ENCODE measurements at places on chromosomes 2 and 18.

DNA sequence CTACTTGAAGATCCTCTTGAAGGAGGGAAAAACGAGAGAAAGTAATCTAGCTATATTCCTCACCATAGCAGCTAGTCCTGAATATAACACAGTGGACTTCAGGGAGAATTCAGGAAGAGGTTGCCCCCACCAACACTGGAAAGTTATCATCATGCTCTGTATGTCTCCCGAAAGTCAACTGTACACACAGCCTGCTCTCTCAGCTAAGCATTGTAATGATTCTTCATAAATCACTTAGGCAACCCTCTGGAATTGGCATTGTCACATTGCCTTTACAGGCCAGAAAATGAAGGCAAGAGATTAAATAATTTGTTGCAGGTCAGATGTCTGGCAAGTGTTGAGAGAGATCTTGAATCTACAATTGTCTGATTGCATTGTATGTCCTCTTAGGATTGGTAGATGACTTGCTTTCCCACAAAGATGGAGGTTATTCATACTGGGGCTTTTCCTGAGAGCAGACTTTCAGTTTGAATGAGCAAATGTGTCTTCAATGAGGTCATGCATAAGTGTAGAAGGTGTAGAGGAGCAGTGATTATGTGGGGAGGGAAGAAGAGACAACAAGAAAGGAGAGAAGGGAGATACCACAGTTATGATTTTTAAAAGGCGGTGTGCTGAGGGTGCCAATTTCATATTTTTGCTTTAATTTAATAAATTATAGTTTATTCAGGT, 667.2 kb downstream of the DCDC2C start:
- DNase-seq = no peak

GRCh38 chr18:62739911-62740310, 24.6 kb downstream of the PHLPP1 start:
- no peak for DNase-seq

DNA sequence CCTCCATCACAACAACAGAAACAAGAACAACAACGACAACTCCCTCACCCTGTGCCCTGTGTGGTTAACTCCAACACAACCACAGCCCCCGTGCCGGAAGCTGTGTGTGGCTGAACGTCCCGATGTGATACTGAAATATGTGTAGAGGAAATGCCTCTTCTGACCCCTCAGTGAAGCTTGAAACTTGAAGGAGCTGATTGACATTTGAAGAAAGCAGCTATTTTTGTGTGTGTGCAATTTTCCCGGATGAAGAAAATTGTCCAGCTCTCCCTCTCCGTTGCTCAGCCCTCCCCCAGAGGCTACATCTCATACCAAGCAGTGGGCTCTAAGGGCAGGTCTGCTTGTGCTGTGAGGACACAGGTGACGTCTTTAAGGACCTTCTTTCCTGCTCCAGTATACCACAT, 173.8 kb downstream of the ICOS start:
- no peak for DNase-seq

- DNase-seq = no peak
These were observed 37.6 kb downstream of the FARP2 start for GRCh38 chr2:241393524-241394196.

DNA sequence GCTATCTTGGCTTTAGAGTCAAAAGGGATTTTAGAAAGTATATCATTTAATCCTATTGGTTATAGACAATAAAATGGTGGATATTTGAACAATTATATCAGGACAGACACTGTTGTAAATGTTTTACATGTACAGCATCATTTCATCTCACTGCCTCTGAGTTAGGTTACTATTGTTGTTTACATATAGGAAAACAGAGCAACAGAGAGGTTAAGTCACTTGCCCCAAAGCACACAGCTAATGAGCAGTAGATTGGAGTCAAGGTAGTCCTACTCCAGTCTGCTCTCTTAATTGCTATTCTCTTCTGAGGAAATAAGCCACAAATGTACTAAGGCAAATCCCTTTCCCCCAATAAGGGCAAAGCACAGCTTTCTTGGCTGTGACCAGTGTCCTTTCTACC, 142.9 kb downstream of the MTX2 start:
- DNase-seq = no peak

GRCh38 chr2:70902067-70902442, 33.6 kb upstream of the ATP6V1B1 start:
- DNase-seq = no peak

DNA sequence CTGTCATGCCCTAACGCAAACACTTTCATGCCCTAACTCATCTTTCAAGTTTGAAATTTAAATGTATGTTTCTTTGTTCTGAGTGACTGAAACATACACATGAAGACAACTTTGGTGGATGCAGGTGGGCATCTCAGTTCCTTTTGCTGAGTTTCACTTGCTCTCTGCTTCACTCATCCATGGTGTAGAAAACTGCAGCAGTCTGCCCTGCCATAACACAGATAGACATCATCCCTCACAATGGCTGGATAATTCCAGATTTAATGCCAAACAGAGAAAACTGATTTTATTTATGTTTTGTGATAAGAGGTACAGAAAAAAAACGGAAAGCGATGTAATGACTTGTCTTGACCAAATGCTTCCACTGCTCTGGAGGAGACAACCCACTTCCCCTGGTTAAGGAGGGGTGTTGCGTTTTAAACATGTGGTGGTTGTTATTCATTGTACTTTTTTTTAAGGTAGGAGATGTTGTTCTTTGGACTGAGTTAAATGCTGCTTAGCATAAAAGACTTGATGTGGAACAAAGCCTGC, 70.4 kb downstream of the RHBDD1 start:
- DNase-seq = no peak

DNA sequence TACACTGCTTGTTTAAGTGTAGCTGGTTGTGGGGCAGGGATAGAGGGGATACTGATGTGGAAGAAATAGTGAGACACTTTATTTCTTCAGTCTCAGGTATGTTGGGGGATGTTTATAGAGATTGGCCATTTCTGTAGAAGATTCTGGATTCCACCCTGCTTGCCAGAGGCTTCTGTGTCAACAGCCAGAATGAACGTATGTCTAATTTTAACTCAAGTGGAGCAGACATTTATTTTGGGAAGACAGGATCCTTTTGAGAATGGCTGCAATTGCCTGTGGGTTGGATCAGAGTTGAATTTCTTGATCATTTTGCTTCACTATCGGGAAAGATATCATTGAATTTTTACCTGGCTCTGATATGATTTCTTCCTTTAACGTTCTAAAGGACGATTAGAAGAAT, 465.6 kb upstream of the SLC14A2 start:
- no peak for DNase-seq

GRCh38 chr2:175004730-175004979, 526 bp downstream of the CHN1 start:
- DNase-seq = no peak

- DNase-seq = no peak
These were observed 109.1 kb downstream of the MYCN start for GRCh38 chr2:16049406-16049805.

DNA sequence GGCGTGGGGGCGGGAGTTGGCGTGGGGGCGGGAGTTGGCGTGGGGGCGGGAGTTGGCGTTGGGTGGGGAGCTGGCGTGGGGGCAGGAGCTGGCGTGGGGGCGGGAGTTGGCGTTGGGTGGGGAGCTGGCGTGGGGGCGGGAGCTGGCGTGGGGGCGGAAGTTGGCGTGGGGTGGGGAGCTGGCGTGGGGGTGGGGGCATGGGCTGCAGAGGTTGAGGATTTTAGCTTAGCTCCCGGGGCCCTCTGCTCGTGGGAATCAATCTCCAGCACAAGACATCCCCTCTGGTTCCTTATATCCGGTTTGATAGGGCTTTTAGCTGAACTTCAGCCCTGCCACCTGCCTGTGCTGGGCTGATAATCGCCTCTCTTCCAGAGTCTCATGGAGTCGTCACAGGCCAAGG, 177.0 kb downstream of the LDLRAD4 start:
- no peak for DNase-seq

- DNase-seq = no peak
These were observed 38.5 kb downstream of the NPHP1 start for GRCh38 chr2:110166266-110166665.

GRCh38 chr2:176583607-176584006, 314.4 kb downstream of the MTX2 start:
- DNase-seq = no peak

DNA sequence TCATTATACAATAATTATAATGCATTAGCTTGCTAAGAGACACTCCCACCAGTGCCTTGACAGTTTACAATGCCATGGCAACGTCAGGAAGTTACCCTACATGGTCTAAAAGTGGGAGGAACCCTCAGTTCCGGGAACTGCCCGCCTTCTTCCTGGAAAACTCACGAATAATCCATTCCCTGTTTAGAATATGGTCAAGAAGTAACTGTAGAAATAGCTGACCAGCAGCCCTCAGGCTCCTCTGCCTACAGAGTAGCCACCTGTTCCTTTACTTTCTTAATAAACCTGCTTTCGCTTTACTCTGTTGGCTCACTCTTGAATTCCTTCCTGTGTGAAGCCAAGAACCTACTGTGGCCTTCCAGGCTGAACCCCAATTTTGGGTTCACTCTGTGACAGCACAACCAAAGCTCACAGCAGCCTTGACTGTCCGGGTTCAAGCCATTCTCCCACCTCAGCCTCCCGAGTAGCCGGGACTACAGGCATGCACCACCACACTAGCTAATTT, 20.0 kb upstream of the PTPN2 start:
- no peak for DNase-seq

- no peak for DNase-seq
These were observed 130.9 kb downstream of the HDAC4 start for GRCh38 chr2:239269916-239270315.

DNA sequence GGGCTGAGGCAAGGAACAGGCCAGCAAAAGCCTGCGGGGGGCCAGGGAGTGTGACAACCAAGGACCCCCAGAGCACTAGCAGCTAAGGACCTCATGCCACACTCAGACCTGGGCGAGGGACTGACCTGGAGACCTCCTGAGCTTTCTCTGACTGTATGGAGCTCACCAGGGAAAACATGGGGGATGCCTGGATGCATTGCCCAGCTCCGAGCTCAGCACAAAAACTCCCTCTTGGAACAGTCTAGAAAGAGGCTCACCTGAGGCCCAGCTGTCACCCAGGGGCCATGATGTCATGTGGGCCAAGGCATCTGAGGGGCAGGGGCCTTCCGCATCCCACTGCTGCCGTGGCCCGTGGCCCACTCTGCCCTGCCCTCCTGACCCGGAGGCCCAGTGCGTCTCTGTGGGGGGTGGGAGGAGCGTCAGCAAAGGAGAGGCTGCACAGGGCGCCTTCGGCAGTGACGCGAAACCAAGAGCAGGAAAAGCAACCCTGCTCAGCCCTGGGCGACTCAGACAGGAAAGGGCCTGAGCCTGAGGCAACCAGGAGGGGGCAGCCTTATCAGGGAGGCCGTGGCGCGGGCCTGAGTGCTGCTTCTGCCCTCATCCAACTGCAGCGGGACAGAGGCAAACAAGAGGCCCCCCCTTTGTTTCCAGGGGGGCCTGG, 57.3 kb upstream of the ALPP start:
- DNase-seq = no peak

- no peak for DNase-seq
These were observed 9.2 kb downstream of the PTMA start for GRCh38 chr2:231717281-231718171.

GRCh38 chr2:219218217-219218731, 484 bp downstream of the ABCB6 start:
- no peak for DNase-seq

- DNase-seq = no peak
These were observed 53.7 kb downstream of the EPHA4 start for GRCh38 chr2:221518201-221518934.

DNA sequence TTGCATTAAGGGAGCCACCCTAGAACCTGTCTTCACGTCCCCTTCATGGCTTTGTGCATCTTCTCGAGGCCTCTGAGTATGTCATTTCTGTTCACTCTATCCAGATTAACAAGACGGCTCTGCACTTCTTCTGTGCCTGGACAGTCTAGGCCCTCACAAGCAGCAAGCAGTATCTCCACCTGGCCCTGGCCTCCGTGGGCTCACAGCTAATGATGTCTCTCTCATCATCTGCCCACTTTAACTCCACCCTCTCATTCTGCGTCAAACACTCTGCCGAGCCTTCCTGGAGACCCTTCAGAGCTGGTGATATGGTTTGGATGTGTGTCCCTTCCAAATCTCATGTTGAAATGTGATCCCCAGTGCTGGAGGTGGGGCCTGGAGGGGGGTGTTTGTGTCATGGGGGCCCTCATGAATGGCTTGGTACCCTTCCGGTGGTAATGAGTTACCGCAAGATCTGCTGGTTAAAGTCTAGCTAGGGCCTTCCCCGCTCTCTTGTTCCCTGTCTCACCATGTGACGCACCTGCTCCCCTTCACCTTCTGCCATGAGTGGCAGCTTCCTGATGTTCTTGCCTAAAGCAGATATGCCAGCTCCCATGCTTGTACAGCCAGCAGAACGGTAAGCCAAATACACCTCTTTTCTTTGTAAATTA, 132.5 kb upstream of the ID2 start:
- DNase-seq = no peak

DNA sequence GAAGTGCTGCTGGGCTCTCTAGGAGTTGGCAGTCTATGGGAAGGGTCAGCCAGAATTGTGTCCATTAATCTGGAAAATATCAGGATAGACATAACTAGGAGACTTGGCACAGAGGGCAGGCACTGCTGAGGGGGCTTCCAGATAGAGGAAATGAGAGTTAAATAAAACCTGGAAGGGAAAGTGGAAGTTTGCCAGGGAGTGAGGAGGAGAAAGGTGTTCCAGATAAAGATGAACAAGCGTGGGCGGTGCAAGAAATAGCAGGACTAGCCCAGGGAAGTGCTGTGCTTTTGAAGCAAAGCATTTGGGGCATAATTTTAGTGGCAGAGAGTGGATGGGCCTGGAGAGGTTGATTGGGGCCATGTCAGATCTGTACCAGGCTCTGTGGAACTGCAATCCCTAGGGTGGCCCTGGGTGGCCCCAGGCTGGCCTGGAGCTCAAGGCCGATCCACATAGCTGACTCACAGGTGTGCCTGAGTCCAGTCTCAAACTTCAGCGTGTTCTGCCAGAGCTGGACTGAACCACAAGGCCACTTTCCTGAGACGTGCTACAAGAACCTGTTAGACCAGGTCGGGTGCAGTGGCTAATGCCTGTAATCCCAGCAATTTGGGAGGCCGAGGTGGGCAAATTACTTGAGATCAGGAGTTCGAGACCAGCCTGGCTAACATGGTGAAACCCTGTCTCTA, 26.9 kb downstream of the GALM start:
- DNase-seq = no peak

- no peak for DNase-seq
These were observed 4.3 kb upstream of the SALL3 start for GRCh38 chr18:78975292-78975691.

GRCh38 chr2:172742931-172743540, 7.4 kb downstream of the RAPGEF4 start:
- DNase-seq = no peak

DNA sequence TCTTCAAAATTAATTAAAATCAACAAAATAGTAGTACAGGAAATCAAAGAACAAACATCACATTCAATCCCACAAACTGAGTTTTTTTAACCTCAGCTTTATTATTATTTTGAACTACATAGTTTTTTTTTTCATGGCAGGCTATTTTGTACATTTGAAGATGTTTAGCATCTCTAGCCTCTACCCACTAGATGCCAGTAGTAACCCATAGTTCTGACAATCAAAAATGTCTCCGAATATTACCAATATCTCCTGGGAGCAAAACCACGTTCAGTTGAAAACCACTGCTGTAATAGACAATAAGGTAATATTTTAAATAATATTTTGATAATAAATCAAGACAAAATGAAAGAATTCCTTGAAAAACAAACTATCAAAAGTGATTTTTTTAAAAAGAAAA, 702.6 kb upstream of the LRRTM1 start:
- no peak for DNase-seq

GRCh38 chr2:5330961-5331360, 361.2 kb upstream of the SOX11 start:
- no peak for DNase-seq
